ENCODE measurements at places on chromosomes 1 and 21. TPM values are rescaled to one million over a fixed set of nuclear protein-coding genes. Genes with fewer than 3 reads are reported as not detected.

Gene TARBP1
- 19.7 TPM for total RNA-seq

Gene OPRD1
- total RNA-seq, result under 0.01 TPM

Gene NDUFS2
- 146 TPM for total RNA-seq

Gene FYB2
- total RNA-seq, result not detected

Gene NPHS2
- not detected for total RNA-seq

Gene FMO3
- total RNA-seq, result 0.79 TPM

Gene DR1
- total RNA-seq, result 28.9 TPM

Gene COL16A1
- total RNA-seq, result 59.5 TPM

Gene KCNE2
- not detected for total RNA-seq

Gene CD1B
- total RNA-seq, result not detected

Gene NECTIN4
- not detected for total RNA-seq

Gene NOL9
- total RNA-seq, result 15.3 TPM

Gene KRTAP19-1
- total RNA-seq, result not detected

Gene CHIT1
- not detected for total RNA-seq

Gene SEC16B
- total RNA-seq, result 4.1 TPM

Gene ALPL
- under 0.01 TPM for total RNA-seq

Gene GJA9
- total RNA-seq, result not detected

Gene CD5L
- total RNA-seq, result not detected

Gene NOTCH2NLA
- total RNA-seq, result 91.1 TPM

Gene CCDC30
- total RNA-seq, result 2.8 TPM

Gene DCDC2B
- total RNA-seq, result not detected

Gene NR1I3
- total RNA-seq, result not detected

Gene CIART
- 8.9 TPM for total RNA-seq

Gene TMPRSS3
- total RNA-seq, result not detected

Gene KRTAP6-3
- total RNA-seq, result not detected

Gene CFHR2
- total RNA-seq, result not detected

Gene GBP7
- total RNA-seq, result not detected

Gene CYP4A22
- total RNA-seq, result not detected

Gene CORT
- total RNA-seq, result 0.13 TPM

Gene TLCD4
- 0.99 TPM for total RNA-seq

Gene FCER1G
- total RNA-seq, result not detected

Gene SLC19A2
- total RNA-seq, result 9.4 TPM

Gene TMEM269
- not detected for total RNA-seq

Gene KLHDC9
- 3.5 TPM for total RNA-seq

Gene GJB3
- total RNA-seq, result not detected

Gene ZSWIM5
- total RNA-seq, result 0.75 TPM

Gene FABP3
- total RNA-seq, result 57.1 TPM

Gene SLC1A7
- 0.13 TPM for total RNA-seq

Gene CALML6
- 0.40 TPM for total RNA-seq

Gene DHRS3
- total RNA-seq, result 61.7 TPM

Gene BLZF1
- total RNA-seq, result 30.0 TPM

Gene NES
- total RNA-seq, result 159 TPM

Gene TATDN3
- total RNA-seq, result 14.7 TPM

Gene TSPAN2
- 0.12 TPM for total RNA-seq

Gene S100B
- 0.12 TPM for total RNA-seq

Gene NBPF6
- total RNA-seq, result not detected

Gene BSND
- not detected for total RNA-seq

Gene GPR89B
- 14.9 TPM for total RNA-seq

Gene GNB1
- total RNA-seq, result 110 TPM

Measured in aortic smooth muscle cell (primary cell).